Caki2 (cell line): ENCODE measurements at places on chromosomes 6 and 20. TPM values are rescaled to one million over a fixed set of nuclear protein-coding genes. Genes with fewer than 3 reads are reported as not detected.

DNA sequence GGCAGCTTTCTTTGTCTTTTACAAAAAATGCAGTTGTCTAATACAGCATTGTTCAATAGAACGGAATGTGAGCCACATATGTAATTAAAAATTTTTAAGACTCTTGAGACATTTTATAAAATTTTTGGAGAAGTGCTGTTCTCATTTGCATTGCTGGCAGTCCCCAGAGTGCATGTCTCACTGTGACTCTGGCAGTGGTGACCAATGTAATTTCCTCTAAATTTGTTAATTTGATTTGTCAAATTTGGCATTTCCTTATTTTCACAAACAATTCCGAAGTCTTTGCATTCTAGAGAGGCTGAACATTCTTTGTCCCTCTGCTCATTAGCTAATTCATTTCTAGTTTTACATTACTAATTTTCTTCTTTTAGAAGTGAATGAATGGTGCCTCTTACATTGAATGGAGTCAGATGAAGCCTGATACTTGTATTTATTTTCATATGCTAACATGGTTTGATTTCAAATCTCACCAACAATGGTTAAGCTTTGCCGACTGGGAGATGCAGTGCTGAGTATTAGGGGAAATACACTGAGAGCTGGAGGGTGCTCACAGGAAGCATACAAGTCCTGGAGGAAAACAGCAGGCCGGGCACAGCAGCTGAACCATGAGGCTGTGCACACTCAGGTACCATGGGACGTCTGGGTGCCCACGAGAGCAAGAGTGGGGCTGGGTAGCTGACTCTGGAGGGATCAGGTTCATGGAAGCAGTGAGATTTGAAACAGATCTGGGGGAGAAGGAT is 68.5 kb upstream of the ARMC2 start:
- no peak for DNase-seq

GRCh38 chr6:166625356-166625755 is 1.7 kb downstream of the RPS6KA2 start:
- DNase-seq, result no peak

DNA sequence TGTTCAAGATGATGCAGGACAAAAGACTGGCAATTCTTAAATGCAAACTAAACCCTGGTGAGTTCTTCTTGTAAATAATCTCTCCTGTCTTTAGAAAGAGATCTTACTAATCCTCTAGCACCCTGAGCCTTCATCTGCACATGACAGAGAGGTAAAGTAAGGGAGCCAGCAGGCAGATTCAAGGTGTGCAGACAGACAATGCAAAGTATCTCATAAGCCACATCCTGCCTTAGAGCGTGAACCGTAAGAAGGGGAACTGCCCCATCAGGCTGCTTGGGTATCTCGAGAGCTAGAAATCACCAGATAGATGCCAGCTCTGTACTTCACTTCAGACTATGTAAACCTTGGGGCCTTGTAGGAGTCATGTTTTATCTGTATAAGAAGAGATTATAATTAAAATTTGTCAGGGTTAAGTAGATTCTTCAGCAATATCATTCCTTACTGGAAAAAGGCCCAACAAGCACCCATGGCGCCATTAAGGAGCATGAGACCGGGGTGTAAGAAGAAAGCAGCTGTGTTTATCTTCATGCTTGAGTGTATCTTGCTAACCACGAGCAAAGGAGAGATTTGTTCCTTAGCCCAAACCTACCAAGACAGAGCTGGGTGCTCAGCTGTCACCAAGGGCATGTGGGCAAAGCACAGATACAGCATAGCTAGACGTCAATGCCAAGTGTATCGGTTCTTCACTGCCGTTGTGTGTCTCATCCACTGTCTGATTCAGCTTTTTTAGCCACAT is 24.4 kb downstream of the CNR1 start:
- no peak for DNase-seq

- DNase-seq, result no peak
Measured at GRCh38 chr6:12013307-12013719, 1.2 kb downstream of the HIVEP1 start.

- DNase-seq, result no peak
Measured at GRCh38 chr20:48015943-48016723, 230.9 kb upstream of the SULF2 start.

The OR2H2 gene
- not detected in 2 replicates for total RNA-seq

DNA sequence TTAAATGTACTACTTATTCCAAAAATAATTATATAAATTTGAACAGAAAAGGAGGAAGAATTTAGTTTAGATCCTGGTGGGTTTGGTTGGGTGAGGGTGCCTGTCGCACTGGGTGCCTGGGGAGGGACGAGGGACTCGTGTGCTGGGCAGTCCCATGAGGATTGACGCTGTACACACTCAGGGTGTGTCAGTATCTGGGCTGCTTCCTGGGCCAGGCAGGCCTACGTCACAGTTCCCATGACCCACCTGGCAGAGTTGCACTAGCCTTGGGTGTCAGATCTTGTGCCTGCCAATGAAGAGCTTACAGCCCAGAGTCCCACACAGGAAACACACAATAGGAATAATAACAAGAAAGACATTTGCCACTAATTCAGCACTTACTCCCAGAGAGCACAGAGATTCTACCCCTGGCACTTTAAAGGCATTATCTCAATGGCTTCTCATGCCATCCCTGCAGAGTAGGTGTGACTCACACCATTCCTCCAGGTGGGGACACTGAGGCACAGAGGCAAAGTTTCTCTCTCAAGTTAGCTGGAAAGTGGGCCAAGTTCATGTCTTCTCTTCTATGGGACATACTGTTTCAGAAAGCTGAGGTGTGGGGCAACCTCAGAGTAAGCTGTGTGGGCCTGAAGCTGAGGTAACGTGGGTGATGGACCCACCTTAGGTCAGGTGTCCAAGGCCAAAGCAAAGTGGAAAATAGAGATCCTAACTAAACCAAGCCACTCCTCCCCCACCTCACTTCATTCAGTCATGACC is 1.3 kb upstream of the SDCBP2 start:
- DNase-seq, result no peak

The SLCO4A1 gene
- 65.5 and 77.6 TPM in 2 replicates for total RNA-seq

The MAP7 gene
- total RNA-seq, result 12.9 and 14.8 TPM in 2 replicates

The SRSF12 gene
- 1.9 and 2.8 TPM in 2 replicates for total RNA-seq

DNA sequence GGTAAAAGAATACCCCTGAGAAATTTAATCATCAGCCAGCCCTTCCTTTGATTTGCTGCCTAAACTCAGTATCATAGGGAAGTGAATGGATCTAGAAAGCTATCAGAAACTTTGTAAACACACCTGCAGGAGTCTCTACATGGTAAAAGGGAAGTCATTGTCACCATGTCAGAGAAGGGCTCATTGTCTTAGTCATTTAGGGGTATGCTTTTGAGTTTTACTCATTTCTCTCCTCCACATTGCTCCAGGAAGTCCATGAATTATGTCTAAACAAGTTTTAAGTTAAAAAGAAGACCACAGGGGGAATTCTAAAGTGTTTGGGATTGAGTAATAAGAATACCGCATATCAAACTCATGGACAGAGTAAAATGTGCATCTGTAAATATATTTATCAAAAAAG is 2.5 kb downstream of the SLC17A1 start:
- no peak for DNase-seq

DNA sequence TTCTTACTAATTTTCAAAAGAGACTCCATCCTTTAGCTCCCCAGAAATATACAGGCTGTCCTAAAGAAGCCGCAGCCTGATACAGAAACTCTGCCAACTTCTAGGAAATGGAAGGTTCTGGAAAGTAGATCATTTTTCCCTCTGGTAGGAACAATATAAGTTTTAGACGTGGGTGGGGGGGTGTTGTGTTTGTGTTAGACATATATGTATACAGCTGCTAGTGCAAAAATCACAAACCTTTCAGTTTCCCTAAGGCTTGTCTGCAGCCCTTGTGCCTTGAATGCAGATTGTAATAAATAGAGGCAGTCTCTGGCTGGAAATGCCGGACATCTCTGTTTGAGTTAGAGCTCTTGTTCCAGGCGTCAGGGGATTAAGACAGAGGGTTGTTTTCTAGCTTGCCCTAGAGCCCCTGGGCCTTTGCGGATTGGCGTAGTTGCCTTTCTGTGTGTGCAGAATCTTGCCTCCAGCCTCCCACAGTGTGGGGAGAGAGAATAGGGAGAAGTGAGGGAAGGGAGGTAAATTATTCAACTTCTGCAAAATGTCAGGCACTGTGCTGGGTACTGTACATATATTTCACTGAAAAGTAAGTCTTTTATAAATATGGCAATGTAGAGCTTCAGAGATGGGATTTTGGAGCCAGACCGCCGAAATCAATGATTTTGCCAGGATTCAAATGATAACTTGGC is 269.7 kb downstream of the PRL start:
- no peak for DNase-seq

- DNase-seq, result no peak
Measured at GRCh38 chr6:36719126-36719525, 21.5 kb downstream of the RAB44 start.

GRCh38 chr6:161462148-161462547 is 188.3 kb upstream of the AGPAT4 start:
- peak; percentile 54 for DNase-seq

DNA sequence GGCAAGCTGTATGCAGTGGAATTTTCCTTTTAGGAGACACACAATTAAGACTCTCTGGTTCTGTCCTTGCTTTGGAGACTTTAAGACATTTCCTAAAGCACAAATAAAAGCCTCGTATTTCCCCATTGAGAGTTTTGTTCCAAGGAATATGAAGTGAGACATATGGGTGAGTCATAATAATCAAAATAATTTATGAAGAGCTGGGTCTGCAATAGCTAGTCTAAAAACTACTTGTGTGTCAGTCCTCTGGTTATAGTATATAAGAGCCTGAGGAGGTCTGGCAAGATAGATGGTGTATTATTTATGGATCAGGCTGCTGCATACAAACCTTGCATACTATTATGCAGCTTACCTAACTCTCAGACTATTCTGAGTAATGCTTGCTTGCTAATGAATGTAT is 142.6 kb downstream of the ADGRG6 start:
- no peak for DNase-seq

DNA sequence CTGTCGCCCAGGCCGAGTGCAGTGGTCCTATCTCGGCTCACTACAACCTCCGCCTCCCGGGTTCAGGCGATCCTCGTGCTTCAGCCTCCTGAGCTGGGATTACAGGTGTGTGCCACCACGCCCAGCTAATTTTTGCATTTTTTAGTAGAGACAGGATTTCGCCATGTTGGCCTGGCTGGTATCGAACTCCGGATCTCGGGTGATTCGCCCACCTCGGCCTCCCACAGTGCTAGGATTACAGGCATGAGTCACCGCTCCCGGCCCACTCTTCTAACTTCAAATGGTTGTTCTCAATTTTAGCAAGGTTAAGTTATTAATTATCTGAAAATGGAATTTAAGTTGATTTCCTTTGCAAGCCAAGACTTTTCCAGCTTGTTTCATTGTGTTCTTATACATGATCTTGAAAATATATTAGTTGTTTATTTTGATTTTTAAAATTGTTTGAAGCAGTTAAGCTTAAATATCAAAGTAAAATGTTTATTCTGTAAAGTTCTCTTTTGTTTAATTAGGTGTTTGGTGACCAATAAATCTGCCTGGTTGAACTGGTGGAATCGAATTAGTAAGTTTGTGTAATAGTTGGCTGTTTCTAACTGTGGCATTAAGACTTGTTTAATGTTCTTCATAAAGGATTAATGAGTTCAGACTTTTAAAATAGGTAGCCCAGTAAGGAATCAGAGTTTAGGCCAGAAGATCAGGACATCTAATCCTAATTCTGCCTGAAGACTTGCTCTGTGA is 2.3 kb downstream of the PM20D2 start:
- DNase-seq, result no peak

- no peak for DNase-seq
Measured at GRCh38 chr6:125571207-125571755, 178.2 kb upstream of the HEY2 start.

The TMEM14B gene
- 323 and 336 TPM in 2 replicates for total RNA-seq

- no peak for DNase-seq
Measured at GRCh38 chr20:52311209-52311794, 119.7 kb upstream of the ZFP64 start.

DNA sequence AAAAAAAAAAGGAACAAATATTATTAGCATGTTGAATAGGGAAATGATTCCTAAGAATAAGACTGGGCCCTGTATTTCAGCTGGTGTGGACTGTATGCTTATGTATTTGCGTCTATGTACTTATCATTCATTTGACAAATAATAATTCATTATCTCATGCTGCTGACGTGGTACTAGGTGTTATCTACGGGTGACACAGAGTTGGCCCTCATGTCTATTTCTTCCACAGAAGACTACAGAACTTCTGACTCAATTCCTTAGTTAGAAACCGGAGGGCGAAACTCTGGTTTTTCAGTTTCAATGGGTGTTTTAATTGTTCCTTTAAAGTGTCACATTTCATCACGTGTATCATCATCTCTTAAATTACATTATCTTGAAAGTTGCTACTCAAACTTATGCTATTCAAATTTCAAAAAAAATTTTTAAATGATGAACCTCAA is 305.9 kb downstream of the CLIC5 start:
- no peak for DNase-seq

The ACTL10 gene
- total RNA-seq, result 10.2 and 15.2 TPM in 2 replicates

DNA sequence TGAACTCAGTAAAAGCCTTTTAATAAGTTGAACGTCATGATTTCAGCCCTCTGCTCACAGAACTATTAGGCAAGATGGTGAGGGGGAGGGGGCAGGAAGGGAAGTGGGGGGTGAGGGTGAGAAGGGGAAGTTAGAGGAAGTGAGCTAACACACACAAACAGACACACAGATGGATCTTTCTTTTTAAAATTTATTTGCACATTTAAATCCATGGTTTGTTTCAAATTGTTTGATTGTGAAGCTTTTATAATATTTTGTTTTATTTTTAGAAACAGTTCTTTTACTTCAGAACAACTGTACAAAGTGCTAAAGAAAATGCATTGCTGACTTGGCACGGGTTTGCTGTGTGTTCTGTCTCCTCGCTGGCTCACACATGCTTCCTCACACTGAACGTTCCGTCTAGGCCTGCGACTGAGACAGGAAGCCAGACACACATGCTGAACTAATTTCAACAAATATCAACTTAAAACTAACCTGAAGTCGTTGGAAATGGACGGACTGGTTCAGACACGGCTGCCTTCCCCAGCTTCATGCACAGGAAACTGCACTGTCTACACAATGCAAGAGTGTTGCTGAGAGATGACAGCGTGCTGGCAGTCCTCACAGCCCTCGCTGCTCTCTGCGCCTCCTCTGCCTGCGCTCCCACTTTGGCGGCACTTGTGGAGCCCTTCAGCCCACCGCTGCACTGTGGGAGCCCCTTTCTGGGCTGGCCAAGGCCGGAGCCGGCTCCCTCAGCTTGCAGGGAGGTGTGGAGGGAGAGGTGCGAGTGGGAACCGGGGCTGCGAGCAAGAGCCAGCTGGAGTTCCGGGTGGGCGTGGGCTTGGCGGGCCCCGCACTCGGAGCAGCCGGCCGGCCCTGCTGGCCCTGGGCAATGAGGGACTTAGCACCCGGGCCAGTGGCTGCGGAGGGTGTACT is 8.1 kb upstream of the ZBP1 start:
- no peak for DNase-seq

- peak; percentile 35 for DNase-seq
Measured at GRCh38 chr20:59598625-59599310, 5.6 kb upstream of the PHACTR3 start.

The GDAP1L1 gene
- 0.37 TPM in 1 of 2 replicates, not detected in the other for total RNA-seq

- DNase-seq, result no peak
Measured at GRCh38 chr6:12065321-12066140, 53.4 kb downstream of the HIVEP1 start.

DNA sequence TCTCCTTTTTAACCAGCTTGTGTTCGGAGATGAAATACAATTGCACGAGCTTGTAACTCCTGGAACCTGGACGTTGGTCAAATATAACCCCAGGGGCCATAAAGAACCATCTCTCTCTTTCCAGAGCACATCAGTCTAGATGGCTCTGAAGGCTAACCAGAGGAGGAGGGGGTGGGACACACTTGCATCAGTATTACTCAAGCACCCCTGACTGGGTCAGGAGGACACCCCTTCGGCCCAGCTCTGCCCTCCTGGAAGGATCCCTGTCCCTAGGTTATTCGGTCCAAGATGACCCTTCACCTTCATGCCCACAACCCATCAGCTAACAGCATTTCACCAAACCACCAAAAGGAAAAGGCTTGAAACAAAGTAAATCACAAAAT is 67.1 kb downstream of the FYN start:
- no peak for DNase-seq
